ENCODE measurements at places on chromosomes 6 and 20. TPM values are rescaled to one million over a fixed set of nuclear protein-coding genes. Genes with fewer than 3 reads are reported as not detected.

DEFB124 gene
- not detected for total RNA-seq

KIF25 gene
- total RNA-seq: 0.35 TPM

PET117 gene
- 12.0 TPM for total RNA-seq

DEFB132 gene
- not detected for total RNA-seq

PPP2R5D gene
- total RNA-seq: 34.6 TPM

OPRL1 gene
- 0.75 TPM for total RNA-seq

PBOV1 gene
- total RNA-seq: not detected

FAM209A gene
- not detected for total RNA-seq

DDX27 gene
- 12.2 TPM for total RNA-seq

TP53RK gene
- 5.0 TPM for total RNA-seq

FBXO5 gene
- total RNA-seq: 1.9 TPM

CLVS2 gene
- total RNA-seq: 0.11 TPM

GJA1 gene
- 214 TPM for total RNA-seq

LCA5 gene
- total RNA-seq: 1.9 TPM

FOXF2 gene
- total RNA-seq: 0.16 TPM

ZC3H12D gene
- total RNA-seq: 0.51 TPM

DEFB128 gene
- total RNA-seq: not detected

HRH3 gene
- not detected for total RNA-seq

MMP24 gene
- 0.13 TPM for total RNA-seq

MEI4 gene
- 0.73 TPM for total RNA-seq

C20orf96 gene
- 4.6 TPM for total RNA-seq

SIRPG gene
- total RNA-seq: not detected

SIRPA gene
- total RNA-seq: 19.5 TPM

LHFPL5 gene
- total RNA-seq: not detected

AURKA gene
- total RNA-seq: 6.0 TPM

PLAGL2 gene
- total RNA-seq: 5.7 TPM

ERVFRD-1 gene
- total RNA-seq: 0.05 TPM

FHL5 gene
- 7.2 TPM for total RNA-seq

HCK gene
- 4.9 TPM for total RNA-seq

TREML2 gene
- not detected for total RNA-seq

DSE gene
- total RNA-seq: 10.2 TPM

DLK2 gene
- 1.0 TPM for total RNA-seq

GHRH gene
- 0.97 TPM for total RNA-seq

ADGRB3 gene
- 2.0 TPM for total RNA-seq

GPR63 gene
- 0.40 TPM for total RNA-seq

KIZ gene
- total RNA-seq: 35.7 TPM

RAET1L gene
- total RNA-seq: not detected

TINAG gene
- 0.16 TPM for total RNA-seq

TMEM74B gene
- 5.2 TPM for total RNA-seq

HFE gene
- total RNA-seq: 5.2 TPM

EYS gene
- not detected for total RNA-seq

PTK6 gene
- total RNA-seq: 0.13 TPM

FGD2 gene
- total RNA-seq: 5.7 TPM

All from Right ventricle myocardium superior (tissue), 1 donor.